ENCODE measurements at places on chromosomes 1 and 21.
A peak's percentile ranks its signal among the peaks of the same experiment; 100 is the strongest.

DNA sequence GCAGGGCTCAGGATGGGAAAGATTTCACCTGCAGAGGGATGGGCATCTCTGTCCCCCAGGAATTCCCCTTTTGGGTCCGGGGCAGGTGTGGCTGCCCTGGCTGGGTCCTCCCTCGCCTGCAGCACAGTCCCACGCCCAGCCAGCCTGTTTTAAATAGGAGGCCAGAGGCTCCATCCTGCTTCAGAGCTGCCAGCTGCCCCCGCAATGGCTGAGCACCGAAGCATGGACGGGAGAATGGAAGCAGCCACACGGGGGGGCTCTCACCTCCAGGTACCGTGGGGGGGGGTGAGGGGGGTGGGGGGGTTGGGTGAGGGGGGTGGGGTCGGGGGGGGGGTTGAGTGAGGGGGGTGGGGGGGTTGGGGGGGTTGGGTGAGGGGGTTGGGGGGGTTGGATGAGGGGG lies 3.6 kb downstream of the SCNN1D start:
- no peak for DNase-seq

DNA sequence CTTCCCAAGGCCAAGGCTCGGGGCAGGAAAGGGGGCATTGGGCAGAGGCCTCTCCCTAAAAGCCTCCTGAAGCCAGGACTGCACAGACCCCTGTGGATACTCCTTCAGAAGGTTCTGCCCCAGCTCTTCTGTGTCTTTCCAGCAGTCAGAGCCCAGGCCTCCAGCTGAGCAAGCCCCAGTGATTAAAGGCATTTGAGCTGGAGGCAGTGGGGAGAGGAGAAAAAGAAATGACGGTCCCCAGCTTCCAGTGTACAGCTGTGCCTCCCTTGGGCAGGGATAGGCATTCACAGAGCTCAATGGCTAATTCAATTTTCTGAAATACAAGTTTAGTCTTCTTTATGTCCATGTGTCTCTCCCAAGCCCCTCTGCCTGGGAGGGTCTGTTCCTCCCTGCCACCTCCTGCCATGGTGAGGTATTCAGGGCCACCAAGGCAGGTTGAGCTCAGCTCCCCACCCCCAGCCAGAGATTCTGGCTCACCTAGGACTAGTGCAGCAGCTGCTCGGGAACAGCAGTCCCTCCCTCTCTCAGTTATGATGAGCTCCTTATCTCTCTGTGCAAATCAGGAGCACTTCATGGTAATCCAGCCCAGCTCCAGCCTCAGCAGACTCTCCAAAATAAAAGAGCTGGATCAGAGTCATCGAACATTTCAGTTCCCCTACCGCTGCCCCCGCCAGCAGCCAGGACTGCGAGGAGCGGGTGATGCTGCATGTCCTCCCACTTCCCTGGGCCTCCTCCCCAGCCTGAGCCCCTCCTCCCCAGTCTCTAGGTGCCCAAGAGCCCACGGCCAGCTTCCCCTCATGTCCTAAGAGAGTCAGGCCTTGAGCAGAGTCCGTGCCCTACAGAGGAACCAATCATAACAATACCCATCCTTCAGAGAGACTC lies 208.4 kb upstream of the ZC3H12A start:
- no peak for DNase-seq

- peak; percentile 81 for DNase-seq
Measured at GRCh38 chr1:35718492-35719336, at the start of gene C1orf216. Gene C1orf216, minus strand, starts transcription at chr1:35718884. Its CDS starts 2,563 bp downstream, at chr1:35716321.

- DNase-seq: peak; percentile 84
Measured at GRCh38 chr1:189775343-189775742, 702.3 kb downstream of the BRINP3 start.

DNA sequence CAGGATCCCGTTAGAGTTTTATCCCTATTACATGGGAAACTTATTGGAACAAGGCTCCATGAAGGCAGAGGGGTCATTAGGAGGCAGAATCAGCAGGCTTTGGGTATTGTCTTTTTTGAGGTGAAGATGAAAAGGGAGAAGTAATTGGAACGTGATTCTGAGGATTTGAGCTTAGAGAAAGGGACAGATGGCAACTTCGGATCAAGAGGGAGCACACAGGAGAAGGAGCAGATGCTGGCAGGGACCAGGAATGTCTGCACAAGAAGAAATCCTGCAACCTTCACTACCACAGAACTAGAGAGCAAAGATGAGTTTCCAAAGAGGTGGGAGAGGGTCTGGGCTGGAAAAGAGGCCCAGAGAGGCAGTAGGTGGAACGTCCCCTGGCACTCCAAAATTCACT lies 202.8 kb downstream of the RRAGC start:
- no peak for DNase-seq

DNA sequence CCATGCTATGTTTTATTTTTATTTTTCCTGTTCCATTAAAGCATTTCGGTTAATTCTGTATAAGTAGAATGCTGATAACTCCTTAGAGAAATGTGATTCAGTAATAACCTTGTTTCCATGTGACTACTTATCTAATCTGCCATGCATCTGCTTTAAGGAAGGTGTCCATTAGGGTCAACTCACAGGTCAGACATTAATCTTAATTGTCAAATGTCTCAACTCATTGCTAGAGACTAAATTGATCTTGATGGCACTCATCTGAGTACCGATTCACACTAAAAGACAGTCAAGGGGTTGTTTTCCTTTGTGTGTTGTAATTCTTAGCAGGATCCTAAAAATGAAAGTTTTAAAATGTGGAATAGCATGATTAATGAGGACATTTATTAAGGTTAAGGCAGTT lies 41.8 kb downstream of the ITSN1 start:
- no peak for DNase-seq

- DNase-seq: no peak
Measured at GRCh38 chr1:113247782-113248181, 142.5 kb upstream of the MAGI3 start.

- no peak for DNase-seq
Measured at GRCh38 chr1:174556392-174556791, 108.6 kb downstream of the GPR52 start.

- DNase-seq: peak; percentile 37
Measured at GRCh38 chr1:29849038-29849750, 612.9 kb downstream of the PTPRU start.
